ENCODE measurements at places on chromosomes 2 and 18.

- no peak for DNase-seq
Measured at GRCh38 chr18:2984091-2984490, 28.9 kb downstream of the LPIN2 start.

DNA sequence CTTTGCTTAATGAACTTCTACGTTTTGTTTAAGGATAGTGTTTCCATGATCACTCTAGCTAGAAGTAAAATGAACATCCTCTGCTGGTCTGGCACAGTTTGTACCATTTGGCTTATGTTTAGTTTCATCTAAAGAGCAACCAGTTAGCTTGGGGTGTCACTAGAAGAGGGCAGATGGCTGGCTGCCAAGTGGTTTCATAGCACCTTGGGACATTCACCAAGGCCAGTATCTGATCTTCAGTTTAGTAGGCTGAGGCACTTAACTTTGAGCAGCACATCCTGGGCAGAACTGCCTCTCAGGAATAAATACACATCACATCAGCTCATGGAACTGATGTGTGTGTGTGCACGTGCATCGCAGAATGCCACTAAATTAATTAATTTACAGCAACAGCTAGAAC lies 68.4 kb downstream of the NXPH2 start:
- no peak for DNase-seq

GRCh38 chr2:158779621-158780020 lies 15.5 kb upstream of the DAPL1 start:
- DNase-seq = no peak

DNA sequence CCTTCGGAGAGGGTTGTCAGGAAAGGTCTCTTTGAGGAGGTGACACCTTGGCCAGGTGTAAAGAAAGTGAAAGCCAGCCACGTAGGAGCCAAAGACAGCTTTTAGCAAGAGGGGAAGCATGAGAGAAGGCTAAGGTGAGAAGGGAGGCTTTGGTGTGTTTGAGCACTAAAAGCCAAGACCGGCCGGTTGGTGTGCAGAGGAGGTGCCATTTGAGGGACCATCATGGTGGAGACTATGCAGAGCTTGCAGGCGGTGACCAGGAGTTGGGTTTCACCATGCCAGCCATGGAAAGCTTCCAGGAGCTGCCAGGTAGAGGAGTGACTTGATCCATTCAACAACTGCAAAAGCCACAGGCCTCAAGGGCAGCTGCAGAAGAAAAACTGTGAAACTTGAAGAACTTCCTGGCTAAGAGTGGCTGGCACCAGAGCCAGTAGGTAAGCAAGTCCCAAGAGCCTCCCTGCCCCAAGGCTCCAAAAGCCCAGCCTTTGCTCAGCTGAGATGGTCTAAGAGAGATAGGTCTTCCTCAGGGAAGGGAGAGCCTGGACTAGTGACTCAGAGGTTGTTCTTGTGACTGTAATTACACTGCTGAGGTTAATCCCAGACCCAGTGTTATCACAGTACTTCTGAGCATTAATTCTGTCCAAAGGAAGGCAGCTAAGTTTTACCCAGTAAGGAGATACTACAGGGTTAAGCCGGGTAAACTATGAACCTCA lies 319.0 kb downstream of the BCL11A start:
- DNase-seq = no peak

DNA sequence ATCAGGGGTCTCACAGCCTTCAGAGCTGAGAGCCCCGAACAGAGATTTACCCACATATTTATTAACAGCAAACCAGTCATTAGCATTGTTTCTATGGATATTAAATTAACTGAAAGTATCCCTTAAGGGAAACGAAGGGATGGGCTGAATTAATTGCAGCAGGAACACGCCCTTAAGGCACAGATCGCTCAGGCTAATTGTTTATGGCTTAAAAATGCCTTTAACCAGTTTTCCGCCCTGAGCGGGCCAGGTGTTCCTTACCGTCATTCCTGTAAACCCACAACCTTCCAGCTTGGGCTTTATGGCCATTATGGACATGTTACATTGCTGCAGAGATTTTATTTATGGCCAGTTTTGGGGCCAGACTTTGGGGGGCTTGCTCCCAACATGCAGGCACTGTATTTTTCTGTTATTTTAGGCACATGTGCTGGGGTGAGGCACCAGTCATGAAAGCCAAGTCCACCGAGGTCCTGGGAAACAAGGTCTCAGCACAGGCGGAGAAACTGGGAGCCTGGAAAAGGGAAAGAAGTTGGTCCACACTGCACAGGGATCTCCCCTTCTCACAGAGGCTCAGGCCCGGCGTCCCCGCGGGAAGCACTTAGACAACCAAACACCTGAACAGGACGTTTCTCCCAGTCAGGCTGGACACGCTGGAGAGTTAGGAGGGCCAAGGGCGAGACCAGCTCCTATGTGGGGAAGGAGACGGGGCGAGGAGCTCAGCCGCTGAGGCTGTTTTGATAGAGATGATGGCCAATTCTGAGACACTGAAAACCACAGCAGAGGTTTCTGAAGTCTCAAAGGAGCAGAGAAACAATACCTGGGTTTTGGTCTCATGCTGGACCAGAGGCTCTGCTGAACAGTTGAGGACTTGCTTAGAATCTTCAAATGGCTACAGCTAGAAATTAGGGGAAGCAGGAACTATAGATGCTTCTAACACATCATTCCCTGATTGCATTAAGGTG lies 86.7 kb downstream of the TMEM18 start:
- DNase-seq = no peak

DNA sequence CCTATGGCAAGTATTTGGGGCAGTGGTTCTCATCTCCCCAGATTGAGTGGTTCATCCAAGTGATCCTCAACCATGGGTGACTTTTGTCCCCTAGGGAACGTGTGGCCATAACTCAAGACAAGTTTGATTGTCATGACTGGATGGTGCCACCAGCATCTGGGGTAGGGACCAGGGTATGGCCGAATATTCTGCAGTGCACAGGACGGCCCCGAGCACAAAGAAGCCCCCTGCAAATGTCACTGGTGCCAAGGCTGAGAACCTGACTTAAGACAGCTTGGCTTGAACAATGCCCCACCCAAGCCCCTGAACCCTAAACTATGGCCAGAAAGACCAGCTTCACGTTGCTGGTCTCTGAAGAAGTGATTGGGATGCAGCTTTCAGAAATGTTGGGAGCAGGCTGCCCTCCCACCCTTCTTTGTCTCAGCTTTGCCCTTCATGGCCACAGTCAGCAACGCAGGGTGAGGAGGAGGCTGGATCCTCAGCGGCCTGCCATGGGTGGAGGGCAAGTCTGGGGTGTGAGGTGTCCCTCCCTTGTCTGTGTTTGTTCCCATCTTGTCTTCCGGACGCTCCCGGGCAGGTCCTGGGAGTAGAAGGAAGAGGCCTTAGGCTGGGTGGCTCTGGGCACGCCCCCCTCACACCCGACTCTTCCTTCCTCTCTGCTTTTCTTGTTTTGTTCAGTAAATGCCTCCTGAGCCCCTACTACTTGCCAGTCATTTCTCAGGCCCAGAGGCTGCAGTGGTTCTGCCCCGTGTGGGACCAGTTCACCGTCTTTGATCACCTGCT lies 43.4 kb downstream of the GREB1 start:
- no peak for DNase-seq

DNA sequence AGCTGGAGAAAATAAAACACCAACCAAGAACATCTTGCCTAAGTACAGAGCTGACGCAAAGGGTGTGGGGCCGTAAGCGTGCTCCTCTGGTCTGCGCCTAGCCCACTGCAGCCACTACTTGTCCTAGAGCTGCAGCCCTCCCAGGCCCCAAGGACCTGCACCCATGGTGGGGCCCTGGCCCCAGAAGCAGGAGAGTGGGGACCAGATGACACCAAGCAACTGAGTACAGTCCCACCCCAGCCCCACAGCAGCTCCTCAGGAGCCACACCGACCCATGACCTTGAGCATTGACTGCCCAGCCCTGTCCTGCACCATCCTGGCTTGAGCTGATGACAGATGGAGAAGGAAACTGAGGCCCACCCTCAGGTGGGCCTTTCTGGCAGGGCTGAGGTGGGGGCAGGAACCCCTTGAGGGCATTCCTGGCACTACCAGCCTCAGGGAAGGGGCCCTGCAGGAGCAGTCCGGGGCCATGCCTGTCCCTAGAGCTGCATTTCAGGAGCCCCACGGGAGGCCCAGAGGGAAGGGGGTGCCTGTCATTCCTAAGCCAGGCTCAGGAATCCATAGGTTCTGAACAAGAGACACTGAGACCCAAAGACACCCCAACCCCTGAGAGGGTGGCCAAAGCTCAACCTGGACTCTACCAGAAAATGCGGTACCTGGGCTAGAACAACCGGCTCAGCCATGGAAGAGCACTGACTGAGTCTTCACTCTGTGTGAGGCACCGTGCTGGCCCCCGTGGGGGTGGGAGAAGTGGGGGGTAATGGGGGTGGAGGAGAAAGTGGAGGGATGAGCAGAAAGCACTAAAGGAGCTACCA lies 4.9 kb downstream of the KIF1A start:
- no peak for DNase-seq
